ENCODE measurements at places on chromosomes 4 and X.

- DNase-seq = no peak
Observed at GRCh38 chr4:100722866-100723459, 205.1 kb upstream of the EMCN start.

DNA sequence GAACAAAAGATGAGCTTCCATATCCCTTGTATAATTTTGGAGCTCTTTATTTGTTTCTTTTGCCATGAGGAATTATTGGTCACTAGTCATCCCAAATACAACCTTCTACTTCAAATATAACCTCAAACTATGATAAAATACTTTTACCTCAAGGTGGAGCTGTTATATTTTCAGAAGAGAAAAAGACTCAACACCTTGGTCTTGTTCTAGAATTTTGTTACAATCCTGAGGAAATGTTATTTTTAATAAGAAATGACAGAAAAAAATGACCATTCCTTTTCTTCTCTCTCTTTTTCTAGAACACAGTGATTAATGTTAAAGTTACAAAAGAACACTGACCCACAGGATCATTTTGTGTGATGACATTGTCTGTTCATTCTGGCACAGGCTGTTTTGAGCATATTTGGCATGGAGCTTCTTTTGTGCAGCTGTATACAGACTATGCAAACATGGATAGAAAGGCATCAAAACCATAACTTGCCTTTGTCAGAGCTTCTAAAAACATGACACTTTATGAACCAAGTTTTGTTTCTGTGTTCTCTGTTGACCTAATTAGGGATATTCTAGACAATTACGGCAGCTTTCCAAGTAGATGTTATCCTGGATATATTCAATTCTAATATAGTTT is 159.6 kb upstream of the CTSO start:
- DNase-seq = no peak

- DNase-seq = no peak
Observed at GRCh38 chr4:181504924-181505323, 738.3 kb upstream of the TENM3 start.

DNA sequence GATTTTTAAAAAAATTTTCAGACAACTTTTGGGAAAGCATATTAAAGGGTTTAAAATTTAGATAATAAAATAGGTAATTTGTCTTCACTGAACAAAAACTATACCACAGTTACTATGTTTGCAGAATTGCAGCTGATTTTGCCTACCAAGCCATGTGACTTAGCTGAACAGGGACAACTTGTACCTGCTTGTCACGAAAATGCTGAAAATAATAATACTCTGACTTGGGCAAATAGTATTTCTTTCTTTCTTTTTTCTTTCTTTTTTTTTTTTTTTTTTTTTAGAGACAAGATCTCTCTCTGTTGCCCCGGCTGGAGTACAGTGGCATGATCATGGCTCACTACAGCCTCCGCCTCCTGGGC is 225.2 kb upstream of the PPP1R2C start:
- DNase-seq = no peak

- no peak for DNase-seq
Observed at GRCh38 chrX:55057675-55058249, 17.1 kb upstream of the PAGE2B start.

GRCh38 chr4:4899202-4899925 is 39.9 kb downstream of the MSX1 start:
- DNase-seq = no peak

Data from NCI-H226 (cell line).